ENCODE measurements at places on chromosomes 2 and 18.

GRCh38 chr18:3055816-3056215 lies 42.9 kb upstream of the LPIN2 start:
- no peak for DNase-seq

- no peak for DNase-seq
These were observed 494.8 kb upstream of the KLHL29 start for GRCh38 chr2:22890132-22890531.

DNA sequence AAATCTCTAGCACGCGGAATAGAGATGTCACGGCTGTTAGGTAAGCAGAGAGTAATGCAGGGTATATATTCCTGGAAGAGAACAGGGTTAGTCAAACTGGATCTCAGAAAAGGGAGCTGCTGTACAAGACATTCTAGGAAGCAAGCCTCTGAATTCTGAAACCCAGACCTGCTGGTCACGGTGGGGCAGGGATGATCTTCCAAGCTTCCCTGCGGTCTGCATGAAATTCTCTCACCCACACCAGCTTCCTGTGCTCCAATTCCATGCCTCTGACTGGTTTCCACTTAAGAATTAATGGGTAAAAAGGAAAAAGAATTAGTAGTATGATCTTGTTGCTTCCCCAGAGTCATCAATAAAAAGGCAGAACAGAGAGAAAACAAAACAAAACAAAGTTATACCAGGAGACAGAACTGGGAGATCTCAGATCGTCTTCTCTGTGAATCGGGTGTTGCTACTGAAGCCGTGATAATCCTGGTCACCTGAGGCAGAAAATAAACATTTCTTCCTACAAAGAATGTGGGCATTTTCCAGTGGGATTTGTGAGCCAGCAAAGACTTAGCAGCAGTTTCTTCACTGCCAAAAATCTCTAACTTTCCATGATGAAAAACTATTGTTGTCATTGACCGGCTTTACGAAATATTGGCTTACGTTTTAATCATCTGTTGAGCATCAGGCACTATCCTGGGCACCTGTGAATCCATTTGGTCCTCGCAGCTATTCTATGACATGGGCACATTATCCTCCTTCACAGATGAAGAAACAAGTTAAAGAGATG lies 5.3 kb upstream of the CYP27C1 start:
- DNase-seq, result no peak

DNA sequence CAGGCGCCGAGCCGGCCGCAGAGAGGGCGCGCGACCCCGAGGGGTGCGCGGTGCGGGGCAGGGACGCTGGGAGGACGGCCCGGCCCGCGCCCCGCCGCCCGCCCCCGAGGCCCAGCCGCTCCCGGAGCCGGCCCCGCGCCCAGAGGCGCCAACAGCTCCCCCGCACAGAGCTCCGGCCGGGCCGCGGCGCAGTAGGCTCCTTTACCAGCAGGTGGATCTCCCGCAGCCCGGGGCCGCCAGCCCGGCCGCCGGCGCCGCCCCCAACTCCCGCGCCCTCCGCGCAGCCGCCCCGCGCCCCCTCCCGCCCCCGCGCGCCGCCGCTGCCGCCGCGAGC lies 258 bp downstream of the MGAT4A start:
- DNase-seq, result peak; percentile 38

DNA sequence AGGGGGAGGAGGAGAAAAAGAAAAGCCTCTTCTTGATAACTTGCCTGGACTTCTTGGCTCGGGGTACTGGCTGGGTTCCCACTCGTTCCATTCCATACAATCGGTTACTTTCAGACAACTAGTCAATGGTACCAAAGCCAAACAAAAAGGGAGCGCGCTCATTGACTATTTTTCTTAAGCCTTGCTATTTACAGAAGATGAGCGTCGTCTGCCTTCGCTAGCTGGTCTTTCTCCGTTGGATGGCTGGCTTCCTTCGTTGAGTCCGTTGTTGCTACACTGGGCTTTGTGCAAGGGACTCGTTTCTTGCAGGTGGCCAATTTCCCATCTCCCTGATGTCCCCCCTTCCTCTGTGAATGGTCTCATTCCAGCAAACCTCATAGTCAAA lies 260.4 kb downstream of the ZNF516 start:
- no peak for DNase-seq

GRCh38 chr2:120026890-120027289 lies 14.0 kb downstream of the EPB41L5 start:
- DNase-seq, result no peak

GRCh38 chr2:102975996-102976975 lies 214.5 kb downstream of the TMEM182 start:
- DNase-seq, result no peak

DNA sequence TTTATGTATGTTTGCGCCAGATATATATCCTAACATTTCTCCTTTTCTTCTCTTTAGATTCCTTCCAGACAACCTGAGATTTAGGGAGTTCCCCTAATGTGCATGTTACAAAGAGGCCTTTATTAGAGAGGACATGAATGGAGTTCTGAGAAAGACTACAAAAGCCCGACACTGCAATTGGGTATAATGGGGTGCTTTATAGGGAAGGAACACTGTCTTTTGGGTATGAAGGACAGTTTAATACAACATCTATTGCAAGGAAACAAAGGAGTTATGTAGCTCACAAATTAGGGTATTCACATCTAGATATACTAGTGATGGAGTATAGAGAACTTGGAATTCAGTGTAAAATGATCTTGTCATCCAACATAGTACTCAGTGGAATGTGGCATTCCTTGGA lies 383.8 kb downstream of the FIGN start:
- DNase-seq, result no peak
